ENCODE measurements at places on chromosomes 12 and 14.

GRCh38 chr12:14949631-14950030 is 11.3 kb upstream of the ERP27 start:
- no peak for DNase-seq

GRCh38 chr12:101490286-101490920 is 15.3 kb downstream of the SPIC start:
- DNase-seq: no peak

GRCh38 chr12:2187195-2187945 is 134.6 kb downstream of the CACNA1C start:
- DNase-seq: no peak

DNA sequence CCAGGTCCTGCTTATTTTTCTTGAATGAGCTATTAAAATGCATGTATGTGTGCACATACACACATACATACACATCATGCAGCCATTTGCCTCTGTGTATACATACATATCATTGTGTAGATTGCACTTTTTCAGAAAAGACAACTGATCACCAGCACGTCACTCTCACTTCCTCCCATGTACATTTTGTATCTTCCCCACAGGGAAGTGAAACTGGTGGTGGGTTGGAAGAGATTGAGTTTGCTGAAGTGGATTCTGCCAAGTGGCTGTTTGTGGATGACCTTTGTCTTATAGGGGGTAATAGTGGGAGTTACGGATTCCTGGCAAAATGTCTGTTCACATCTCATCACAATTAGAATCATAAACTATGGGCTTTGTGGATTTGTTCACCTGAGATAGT is 448.6 kb downstream of the RAD51B start:
- DNase-seq: no peak

DNA sequence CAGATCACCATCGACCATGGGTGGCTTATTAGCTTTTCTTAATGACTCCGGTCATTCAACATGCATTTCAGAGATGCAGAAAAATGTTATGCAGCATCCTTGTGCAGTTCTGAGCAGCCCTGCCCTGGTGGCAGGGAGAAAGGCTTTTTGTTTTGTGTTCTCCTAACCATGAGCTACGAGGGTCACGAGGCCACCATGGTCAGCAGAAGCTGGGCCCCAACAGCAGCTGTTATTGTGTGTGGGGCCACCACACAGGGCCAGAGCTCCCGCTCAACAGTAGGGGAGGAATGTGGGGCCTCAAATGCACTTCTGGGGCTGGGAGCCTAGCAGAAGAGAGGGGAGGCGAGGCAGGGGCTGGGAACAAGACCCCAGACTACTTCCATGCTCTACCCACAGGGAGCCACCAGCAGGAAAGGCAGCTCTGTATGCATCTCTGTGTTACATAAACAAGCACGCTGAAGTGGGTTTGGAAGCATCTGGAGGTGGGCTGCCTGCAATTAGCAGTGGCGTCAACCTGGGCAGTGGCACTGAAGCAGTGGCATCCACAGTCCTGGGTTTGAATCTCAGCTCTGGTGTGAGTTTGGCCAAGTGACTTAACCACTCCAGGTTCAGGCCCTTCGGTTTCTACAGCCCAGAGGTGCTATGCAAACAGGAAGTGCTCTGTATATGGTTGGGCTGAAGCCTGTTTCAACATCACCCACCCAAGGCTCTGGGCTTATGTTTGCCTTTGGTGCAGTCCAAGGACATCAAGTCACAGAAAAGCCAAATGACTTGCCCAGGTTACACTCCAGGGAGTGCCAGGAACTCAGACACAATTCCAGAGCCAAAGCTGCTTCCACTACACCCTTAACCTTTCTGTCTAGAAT is 16.3 kb downstream of the GLTP start:
- DNase-seq: peak; percentile 53

- DNase-seq: no peak
Measured at GRCh38 chr14:74514471-74514941, 20.9 kb downstream of the ISCA2 start.

GRCh38 chr12:110670161-110670701 is 18.7 kb downstream of the HVCN1 start:
- no peak for DNase-seq

DNA sequence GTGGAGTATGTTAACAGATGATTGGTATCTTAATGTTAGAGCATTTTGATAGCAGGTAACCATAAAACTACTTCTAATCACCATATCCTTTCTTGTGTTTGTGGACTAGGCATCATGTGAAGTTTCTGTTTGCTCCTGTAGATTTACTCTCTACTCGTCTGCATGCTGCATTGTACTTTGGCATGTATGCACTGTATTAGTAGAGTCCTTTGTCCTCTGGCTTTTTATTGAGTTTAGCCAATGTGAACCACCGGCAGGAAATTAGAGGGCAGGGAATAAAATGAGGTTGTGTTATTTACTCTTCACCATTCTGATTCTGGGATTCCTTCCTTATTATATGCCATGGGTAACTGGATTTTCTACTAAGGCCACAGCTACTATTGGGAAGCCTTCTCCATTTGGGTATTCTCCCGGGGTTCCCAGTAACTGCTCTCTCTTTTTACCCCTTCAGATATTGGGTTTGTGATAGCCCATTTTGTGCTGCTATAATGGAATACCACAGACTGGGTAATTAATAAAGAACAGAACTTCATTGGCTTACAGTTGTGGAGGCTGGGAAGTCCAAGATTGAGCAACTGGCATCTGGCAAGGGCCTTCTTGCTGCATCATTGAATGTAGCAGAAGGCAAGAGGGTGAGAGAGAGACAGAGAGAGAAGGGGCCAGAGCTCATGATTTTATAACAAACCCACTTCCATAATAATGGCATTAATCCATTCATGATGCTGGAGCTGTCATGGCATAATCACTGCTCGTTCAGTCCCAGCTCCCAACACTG is 22.4 kb downstream of the FAM177A1 start:
- no peak for DNase-seq
